ENCODE measurements at places on chromosomes 12 and 14. TPM values are rescaled to one million over a fixed set of nuclear protein-coding genes. Genes with fewer than 3 reads are reported as not detected.

Gene NXPH4
- total RNA-seq: not detected

Gene KCNK13
- not detected for total RNA-seq

Gene CLEC1B
- not detected for total RNA-seq

Gene TAS2R7
- total RNA-seq: not detected

Gene DACT1
- total RNA-seq: 39.3 TPM

GRCh38 chr14:61109288-61109687, 128.2 kb downstream of the SLC38A6 start:
- no peak for DNase-seq

- DNase-seq: no peak
Measured at GRCh38 chr12:45446013-45446412, 230.1 kb downstream of the ANO6 start.

DNA sequence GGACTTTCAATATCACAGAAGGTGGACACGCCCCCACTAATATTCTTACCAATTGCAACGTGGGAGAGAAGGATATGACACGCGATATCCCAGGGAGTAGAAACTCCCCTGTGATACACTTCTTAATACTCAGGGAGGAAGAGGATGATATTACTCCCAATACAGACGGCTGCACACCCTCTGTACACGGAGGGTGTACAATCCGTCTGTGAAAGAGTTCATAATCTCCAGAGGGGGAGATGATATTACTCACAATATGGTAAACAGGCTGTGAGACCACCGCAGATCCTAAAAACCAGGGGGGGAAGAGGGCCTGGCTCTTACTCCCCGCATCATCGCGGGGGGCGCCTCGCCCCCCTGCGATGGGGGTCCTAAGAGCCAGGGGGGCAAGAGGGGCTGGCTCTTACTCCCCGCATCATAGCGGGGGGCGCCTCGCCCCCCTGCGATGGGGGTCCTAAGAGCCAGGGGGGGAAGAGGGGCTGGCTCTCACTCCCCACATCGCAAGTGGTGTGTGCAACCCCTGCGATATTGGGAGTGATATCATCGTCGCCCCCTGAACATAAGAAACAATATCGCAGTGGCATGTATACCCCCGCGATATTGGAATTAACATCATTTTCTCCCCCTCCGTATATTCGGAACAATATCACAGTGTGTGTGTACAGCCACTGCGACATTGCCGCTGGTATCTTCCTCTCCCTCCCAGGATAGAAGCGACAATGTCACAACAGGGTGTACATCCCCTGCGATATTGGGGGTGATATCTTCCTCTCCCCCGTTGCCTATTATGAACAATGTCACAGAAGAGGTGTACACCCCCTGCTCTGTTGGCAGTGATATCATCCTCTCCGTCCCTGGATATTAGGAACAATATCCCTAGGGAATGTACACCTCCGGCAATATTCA, 8.9 kb upstream of the CLEC6A start:
- no peak for DNase-seq

DNA sequence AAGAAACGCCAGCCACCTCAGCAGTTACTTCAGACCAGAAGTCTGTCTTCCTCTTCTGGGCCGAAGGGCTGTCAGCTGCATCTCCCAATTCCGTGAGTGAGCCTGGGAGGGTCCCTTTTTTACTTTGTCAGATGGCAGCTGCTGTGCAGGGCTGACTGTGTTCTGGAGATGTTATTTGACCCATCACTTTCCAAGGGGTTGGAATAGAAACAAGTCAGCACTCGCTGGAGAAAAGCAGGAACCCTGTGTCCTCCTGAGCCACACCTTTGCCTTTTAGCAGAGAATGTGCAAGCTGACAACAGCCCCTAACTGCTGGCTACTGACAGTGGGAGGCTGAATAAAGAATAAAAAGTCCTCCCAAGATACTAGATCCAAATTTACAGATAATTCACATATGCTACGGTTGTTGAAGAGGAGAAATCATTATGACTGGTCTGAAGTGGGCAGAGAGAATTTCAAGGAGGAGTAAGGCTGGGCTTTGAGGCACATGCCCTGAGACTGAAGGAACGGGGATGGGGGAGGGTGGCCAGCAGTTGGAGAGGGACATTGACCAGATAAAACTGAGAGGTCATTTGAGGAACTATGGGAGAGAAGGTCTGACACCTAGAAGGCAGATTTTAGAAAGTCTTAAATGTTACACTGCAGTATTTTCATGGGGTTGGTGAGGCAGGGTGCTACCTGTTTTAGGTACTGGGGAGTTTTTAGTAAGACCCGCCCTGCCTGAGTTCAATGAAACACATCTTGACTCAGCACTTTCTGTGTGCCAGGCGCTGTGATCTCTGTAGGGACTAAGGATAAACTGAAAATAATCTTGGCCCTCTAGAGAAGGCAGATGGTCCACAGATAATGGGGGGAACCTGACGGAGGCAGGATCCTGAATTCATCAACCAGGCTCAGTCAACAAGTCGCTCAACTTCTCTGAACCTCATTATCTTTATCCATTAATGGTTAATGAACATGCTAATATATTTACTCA, 27.4 kb downstream of the FAM234B start:
- no peak for DNase-seq

DNA sequence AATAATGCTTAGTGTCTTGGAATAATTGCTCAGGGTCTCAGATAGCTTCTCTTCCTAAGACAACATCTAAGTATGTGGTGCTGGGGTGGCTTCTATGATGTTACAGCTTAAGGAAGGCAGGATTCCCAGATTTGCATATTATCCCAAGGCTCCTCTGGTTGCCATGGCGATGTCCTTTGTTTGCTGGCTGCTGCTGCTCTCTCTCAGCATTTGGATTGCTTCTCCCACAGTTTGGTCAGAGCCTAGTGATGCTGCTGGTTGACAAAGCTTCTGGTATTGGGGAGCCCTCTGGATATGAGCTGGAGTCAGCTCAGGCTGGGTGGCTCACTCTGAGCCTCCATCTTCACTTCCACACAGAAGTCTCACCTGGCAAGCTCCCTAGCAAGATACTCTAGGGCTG, 56.4 kb upstream of the FBXO33 start:
- no peak for DNase-seq
